ENCODE measurements at places on chromosomes 12 and 14.

GRCh38 chr14:102500158-102500662 is 9.4 kb downstream of the ANKRD9 start:
- peak; percentile 62 for DNase-seq
- H3K27ac ChIP-seq, result peak overlapping the region; percentile 85
- no peaks in the 10 kb centered on the region for H3K27me3 ChIP-seq
- no peaks in the 10 kb centered on the region for H3K4me1 ChIP-seq

GRCh38 chr12:3319723-3320492 is 171.1 kb upstream of the PRMT8 start:
- H3K27me3 ChIP-seq, result peaks cover 10% of the 10 kb centered on the region
- no peak overlapping the region for H3K4me3 ChIP-seq
- no peak overlapping the region for H3K27ac ChIP-seq
- no peak for DNase-seq

DNA sequence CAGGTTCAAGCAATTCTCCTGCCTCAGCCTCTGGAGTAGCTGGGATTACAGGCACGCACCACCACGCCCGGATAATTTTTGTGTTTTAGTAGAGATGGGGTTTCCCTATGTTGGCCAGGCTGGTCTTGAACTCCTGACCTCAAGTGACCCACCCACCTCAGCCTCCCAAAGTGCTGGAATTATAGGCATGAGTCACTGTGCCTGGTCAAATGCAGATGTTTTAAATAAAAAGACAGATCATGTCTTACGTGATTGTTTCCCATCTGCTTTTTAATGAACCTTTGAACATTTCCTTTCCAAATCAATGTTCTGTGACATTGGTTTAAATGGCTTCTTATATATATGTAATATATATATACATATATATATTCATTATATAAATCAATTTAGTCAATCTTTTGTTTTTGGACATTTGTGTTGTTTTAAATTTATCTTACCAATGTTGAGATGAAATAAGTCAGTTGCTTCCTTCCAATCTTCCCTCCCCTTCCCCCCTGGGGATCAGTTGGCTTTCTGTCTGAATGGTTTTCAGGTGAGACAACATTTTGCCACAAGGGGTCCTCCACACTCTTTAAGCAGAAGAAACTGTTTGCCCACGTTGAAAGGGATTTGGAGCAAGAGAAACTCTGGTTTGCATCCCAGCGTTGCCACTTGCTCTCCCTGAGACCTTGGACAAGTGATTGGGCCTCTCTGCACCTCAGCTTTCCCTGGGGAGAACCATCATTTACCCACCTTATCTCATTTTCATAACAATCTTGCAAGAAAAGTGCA is 47.6 kb upstream of the RBM19 start:
- no peaks in the 10 kb centered on the region for H3K36me3 ChIP-seq
- no peak overlapping the region for H3K4me3 ChIP-seq
- H3K27me3 ChIP-seq, result no peaks in the 10 kb centered on the region
- H3K4me1 ChIP-seq, result no peaks in the 10 kb centered on the region

GRCh38 chr12:96400631-96401075 is 414 bp upstream of the CDK17 start:
- no peaks in the 10 kb centered on the region for H3K36me3 ChIP-seq
- H3K27me3 ChIP-seq, result no peaks in the 10 kb centered on the region
- peak overlapping the region; percentile 97 for H3K27ac ChIP-seq
- peak; percentile 30 for DNase-seq
- peak overlapping the region; percentile 95 for H3K4me3 ChIP-seq

DNA sequence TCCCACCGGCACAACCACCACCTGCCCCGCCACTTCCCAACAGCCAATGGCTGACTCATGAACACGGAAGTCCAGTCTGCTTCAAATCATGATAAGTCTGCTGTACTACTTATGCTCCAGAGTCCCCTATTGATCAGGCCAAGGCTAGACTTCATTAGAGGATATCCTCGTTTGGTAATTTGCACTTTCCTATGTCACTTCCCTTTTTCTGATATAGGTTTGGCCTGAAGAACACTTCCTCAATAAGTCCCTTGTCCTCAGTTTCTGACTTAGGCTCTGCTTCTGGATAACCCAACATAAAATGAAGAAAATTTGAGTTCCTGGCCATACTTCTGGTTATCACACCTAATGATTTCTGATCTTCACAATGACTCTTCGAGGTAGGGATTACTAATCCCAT is 45.3 kb downstream of the IFNG-AS1 start:
- no peaks in the 10 kb centered on the region for H3K4me1 ChIP-seq
- no peak overlapping the region for H3K4me3 ChIP-seq
- DNase-seq, result no peak

DNA sequence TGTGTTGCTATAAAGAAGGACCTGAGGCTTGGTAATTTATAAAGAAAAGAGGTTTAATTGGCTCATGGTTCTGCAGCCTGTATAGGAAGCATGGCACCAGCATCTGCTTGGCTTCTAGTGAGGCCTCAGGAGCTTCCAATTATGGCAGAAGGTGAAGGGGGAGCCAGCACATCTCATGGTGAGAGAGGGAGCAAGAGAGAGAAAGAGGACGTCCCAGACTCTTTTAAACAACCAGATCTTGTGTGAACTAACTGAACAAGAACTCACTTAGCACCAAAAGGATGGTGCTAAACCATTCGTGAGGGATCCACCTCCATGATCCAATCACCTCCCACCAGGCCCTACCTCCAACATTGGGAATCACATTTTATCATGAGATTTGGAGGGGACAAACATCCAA is 6.1 kb upstream of the SNAPC1 start:
- H3K4me3 ChIP-seq, result no peak overlapping the region
- H3K36me3 ChIP-seq, result no peaks in the 10 kb centered on the region
- H3K4me1 ChIP-seq, result peaks cover 8% of the 10 kb centered on the region
- no peak overlapping the region for H3K27ac ChIP-seq

GRCh38 chr12:51199366-51199945 is 18.4 kb downstream of the POU6F1 start:
- no peaks in the 10 kb centered on the region for H3K36me3 ChIP-seq
- no peaks in the 10 kb centered on the region for H3K4me1 ChIP-seq
- no peak for DNase-seq
- H3K27me3 ChIP-seq, result no peaks in the 10 kb centered on the region

GRCh38 chr14:77598366-77599070 is 17.9 kb downstream of the SPTLC2 start:
- no peak overlapping the region for H3K4me3 ChIP-seq
- peak overlapping the region; percentile 36 for H3K27ac ChIP-seq
- H3K36me3 ChIP-seq, result peaks cover 3% of the 10 kb centered on the region
- peaks cover 6% of the 10 kb centered on the region for H3K4me1 ChIP-seq
- H3K27me3 ChIP-seq, result no peaks in the 10 kb centered on the region
- no peak for DNase-seq

GRCh38 chr14:70425354-70425753 is 8.5 kb upstream of the SYNJ2BP start:
- no peaks in the 10 kb centered on the region for H3K4me1 ChIP-seq
- DNase-seq, result no peak
- no peaks in the 10 kb centered on the region for H3K36me3 ChIP-seq
- H3K4me3 ChIP-seq, result no peak overlapping the region

DNA sequence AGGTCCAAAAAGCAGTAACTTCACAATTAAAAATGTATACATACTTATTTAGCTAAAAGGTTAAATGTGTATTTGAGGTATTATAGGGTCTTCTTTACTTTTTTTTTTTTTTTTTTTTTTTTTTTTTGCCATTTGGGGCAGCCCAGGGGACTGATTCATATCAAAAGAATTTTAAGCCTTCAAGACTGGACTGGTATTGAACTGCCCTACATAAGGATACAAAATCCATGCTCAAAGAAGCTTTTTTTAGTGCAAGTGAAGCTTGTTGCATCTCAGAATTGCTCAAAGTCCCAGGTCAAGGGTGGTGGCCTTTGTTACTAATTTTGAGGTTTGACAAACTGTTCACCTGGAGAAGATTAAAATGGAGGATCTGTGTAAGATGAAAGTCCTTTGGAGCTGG is 124.0 kb downstream of the APAF1 start:
- H3K27me3 ChIP-seq, result no peaks in the 10 kb centered on the region
- no peak for DNase-seq
- no peak overlapping the region for H3K4me3 ChIP-seq
- no peak overlapping the region for H3K27ac ChIP-seq
- H3K4me1 ChIP-seq, result no peaks in the 10 kb centered on the region
- H3K36me3 ChIP-seq, result no peaks in the 10 kb centered on the region

- H3K4me3 ChIP-seq, result no peak overlapping the region
- DNase-seq, result no peak
- no peaks in the 10 kb centered on the region for H3K27me3 ChIP-seq
- no peaks in the 10 kb centered on the region for H3K36me3 ChIP-seq
- no peak overlapping the region for H3K27ac ChIP-seq
These were observed 292.6 kb upstream of the SYT1 start for GRCh38 chr12:78571953-78572352.

GRCh38 chr12:1858456-1858855 is 38.1 kb downstream of the LRTM2 start:
- H3K36me3 ChIP-seq, result no peaks in the 10 kb centered on the region
- no peak overlapping the region for H3K27ac ChIP-seq
- no peak overlapping the region for H3K4me3 ChIP-seq
- DNase-seq, result no peak
- peaks cover 6% of the 10 kb centered on the region for H3K27me3 ChIP-seq

- DNase-seq, result no peak
- no peaks in the 10 kb centered on the region for H3K4me1 ChIP-seq
- no peaks in the 10 kb centered on the region for H3K36me3 ChIP-seq
- no peak overlapping the region for H3K4me3 ChIP-seq
- no peak overlapping the region for H3K27ac ChIP-seq
These were observed 210.5 kb downstream of the SNAPC1 start for GRCh38 chr14:61972711-61973110.

DNA sequence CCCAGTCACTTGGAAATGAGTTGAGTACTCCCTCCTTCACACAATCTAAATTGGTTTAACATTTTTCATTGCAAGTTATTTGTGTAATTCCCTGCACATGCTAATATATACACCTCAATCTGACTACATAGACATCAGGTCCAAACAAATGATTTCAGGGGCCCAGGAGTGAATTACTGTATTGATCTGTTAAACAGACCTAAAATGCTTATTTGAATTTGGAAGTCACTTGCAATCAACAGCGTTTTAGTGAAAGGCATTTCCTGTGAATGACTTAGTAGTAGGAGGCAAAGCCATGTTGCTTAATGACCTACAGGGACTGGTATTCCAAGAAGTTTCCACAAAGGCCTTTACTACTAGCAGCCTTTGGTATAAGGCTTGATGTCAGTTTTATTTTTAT is 22.6 kb upstream of the SLC15A5 start:
- H3K4me3 ChIP-seq, result no peak overlapping the region
- DNase-seq, result no peak
- no peaks in the 10 kb centered on the region for H3K4me1 ChIP-seq

DNA sequence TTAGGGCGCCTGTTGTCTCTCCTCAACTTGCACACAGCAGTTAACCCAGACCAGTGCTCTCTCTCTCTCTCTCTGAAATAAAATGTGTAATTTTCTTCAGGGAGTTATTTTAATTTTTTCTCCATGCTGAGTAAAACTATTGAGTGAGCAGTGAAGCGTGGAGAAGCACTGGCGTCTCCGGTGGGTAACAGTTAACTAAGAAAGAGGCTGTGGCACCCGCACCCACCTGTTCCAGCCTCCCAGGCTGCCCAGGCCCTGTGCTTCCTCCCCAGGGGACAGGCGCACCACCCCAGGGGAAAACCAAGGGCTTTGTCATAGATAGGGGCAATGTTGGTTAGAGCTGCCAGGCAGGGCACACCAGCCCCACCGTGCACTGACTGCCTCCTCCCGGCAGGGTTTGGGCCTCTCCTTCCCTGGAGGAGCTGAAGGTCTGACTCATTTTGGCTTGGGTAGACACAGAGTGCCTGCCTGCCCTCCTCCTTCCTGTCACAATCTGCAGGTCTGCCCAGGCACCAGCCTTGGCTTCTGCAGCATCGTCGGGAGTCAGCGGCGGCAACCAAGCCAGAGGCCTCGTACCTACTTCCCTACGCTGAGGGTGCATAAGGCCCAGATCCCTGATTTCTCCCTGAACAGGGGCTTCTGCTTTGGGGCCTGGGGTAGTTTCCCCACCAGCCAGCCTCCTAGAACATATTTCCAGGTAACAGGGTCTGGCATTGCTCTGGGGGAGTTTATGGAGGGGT is 3.9 kb downstream of the HOXC5 start:
- no peak overlapping the region for H3K27ac ChIP-seq
- H3K36me3 ChIP-seq, result no peaks in the 10 kb centered on the region
- H3K27me3 ChIP-seq, result peaks cover 30% of the 10 kb centered on the region

DNA sequence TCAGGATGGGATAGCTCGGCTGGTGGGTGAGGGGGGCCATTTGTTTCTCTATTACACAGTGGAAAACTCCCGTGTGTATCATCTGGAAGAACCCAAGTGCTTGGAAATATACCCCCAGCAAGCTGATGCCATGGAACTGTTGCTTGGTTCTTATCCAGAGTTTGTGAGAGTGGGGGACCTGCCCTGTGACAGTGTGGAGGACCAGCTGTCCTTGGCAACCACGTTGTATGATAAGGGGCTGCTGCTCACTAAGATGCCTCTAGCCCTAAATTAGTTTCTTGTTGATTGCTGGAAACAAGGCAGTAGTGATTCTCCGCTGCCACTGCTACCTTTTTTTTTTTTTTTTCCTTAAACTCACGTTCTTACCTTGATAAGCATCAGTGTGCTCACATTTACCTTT is 1.9 kb downstream of the RIOX1 start:
- H3K27me3 ChIP-seq, result no peaks in the 10 kb centered on the region
- no peak overlapping the region for H3K4me3 ChIP-seq
- peaks cover 4% of the 10 kb centered on the region for H3K4me1 ChIP-seq
- H3K36me3 ChIP-seq, result no peaks in the 10 kb centered on the region

DNA sequence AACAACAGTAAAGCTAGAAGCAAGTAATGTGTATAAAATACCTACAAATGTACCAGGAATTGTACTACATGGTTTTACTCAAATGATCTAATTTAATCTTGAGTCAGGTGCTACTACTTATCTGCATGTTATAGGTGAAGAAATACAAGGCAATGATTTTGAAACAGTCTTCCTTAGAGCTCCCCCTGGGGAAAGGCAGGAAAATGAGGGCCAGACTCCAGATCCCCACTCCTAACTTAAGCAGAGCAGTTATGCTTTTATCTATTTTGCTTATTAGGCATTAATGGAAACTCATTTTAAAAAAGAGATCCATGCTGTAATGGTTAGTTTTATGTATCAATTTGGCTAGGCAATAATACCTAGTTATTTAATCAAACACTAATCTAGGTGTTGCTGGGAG is 109.3 kb upstream of the CPSF6 start:
- no peaks in the 10 kb centered on the region for H3K4me1 ChIP-seq
- H3K4me3 ChIP-seq, result no peak overlapping the region
- peak; percentile 1 for DNase-seq
- H3K27me3 ChIP-seq, result no peaks in the 10 kb centered on the region
- H3K27ac ChIP-seq, result no peak overlapping the region
